ENCODE measurements at places on chromosomes 1 and 21.

GRCh38 chr1:99529002-99529401 lies 116.9 kb upstream of the PALMD start:
- DNase-seq, result no peak

DNA sequence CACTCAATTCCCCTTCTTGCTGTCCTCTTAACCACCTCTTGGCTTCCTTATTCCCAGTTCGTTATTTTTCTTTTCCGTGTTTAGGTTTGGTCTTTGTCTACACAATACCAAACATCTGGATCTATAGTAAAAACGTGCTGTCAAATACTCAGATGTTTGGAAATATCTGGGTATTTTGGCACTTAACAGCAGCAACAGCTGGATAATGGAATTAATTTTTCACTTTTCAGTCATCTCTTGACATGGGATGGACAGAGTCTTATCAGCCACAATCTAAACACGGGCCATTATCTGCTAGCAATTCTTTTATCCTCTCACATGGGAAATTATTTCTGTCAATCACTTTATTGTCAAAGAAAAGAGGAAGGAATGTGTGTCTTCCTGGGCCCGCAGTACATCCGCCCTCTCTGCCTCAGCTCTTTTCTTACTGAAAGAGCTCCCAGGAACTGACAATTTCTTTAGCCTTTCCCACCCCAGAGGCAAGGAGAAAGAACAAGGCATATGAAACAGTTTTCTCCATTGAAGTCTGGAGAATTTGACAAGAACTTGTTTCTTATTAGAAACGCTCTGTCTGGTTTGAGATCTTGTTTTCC lies 13.4 kb downstream of the NHLH2 start:
- DNase-seq, result no peak

DNA sequence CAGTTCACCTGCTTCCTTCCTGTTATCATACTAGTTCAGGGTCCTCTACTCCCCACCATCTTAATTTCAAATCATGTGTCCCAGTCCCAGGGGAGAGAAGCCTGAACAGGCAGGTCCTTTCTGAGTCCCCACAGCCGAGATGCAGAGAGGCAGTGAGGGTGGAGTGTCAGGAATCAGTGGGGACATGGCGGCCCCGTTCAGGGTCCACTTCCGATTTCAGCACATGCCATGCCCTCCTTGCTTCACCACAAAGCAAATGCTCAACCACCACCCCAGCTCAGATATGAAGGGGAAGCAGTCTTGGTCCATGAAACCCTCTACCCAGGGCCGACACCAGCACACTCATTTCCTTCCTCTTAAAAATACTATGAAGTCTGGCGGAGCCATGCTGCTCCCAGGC lies 5.2 kb upstream of the SEMA4A start:
- DNase-seq, result no peak

DNA sequence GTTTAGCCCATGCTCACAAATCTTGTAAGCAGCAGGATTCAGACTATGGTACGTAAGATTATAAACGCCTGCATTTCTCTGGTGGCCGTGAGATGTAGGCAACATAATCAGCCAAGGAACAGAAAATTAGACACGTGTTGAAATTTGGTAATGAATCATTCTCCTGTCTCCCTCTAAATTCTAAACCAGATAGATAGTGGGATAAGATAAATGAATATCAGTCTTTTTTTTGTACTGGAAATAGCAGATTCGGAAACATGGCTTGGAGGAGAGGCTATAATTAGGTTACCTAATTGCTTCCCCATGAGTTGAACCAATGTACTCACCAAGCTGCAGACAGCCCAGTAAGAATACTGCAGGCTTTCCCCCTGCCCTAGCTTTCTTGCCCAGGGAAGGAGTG lies 172.3 kb downstream of the TGFB2 start:
- no peak for DNase-seq

DNA sequence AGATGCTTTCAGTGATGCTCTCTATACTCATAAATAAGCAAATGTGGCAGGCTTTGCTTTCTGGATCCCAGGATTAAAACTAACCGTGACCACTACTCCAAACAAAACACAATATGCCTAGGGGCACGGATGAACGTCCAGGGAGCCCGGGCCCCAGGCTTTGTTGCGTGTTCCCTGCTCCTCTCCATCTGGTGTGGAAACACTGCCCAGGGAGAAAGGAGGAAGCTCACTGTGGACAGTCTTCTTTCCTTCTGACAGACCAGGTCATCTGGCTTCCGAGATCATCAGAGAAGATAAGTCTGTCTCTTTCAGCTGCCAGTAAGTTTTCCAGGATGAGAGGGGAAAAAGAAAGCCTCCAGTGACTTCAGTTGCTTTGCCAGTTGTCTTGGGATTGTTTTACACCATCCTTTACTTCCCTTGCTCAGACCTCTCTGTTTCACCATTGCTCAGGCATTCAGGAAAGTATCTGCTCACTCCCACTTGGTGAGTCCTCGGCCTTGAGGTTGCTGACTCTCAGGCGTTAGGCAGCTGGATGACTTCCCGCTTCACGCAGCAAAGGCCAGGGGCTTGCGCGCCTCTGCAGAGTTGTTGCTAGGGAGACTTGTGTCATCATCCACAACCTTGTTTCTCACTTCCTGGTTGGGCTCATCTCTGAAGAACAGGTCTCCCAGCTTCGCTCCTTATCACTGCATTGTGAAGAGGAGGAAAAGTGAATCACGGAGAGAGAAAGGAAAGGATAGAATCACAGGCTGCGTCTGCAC lies 20.6 kb upstream of the PGD start:
- DNase-seq, result no peak

DNA sequence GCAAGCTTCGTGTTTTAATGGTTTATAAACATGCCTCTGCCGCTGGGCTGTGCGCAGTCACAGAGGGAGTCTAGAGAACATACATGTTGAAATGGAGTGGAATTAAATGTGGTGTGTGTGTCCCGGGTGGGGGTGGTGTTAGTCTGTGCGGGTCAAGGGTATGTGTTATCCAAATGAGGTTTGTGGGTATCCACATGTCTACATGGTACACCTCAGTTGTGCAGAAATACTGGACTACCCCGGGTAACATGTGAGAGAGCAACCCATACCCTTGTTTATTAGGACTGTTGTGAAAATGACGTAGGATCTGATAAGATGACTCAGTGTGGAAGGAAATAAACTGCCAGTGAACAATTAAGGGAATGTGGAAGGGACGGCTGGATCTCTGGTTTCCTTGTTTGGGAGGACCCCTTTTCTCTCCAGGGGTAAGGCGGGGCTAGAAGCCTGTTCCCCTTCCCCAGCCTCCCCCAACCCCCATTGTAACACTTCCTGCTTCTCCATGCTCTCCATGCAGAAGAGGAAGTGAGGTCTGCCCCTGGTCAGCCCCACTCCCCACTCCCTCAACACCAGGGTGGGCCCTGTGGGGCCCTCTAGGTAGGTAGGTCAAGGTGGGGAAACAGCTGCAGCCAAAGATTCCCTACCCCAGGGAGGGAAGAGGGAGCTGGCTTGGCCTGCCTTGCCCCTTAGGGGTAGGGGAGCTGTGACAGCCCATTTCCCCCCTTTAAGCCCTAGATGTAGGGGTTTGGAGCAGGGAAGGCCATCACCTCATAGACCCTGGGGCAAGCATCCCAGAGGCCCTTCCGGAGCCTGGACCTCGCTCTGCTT lies 690 bp downstream of the EPS8L3 start:
- DNase-seq, result no peak

GRCh38 chr1:40362699-40363098 lies 10.8 kb upstream of the SMAP2 start:
- DNase-seq, result no peak

GRCh38 chr1:7341145-7341905 lies 429.8 kb upstream of the VAMP3 start:
- DNase-seq, result no peak

DNA sequence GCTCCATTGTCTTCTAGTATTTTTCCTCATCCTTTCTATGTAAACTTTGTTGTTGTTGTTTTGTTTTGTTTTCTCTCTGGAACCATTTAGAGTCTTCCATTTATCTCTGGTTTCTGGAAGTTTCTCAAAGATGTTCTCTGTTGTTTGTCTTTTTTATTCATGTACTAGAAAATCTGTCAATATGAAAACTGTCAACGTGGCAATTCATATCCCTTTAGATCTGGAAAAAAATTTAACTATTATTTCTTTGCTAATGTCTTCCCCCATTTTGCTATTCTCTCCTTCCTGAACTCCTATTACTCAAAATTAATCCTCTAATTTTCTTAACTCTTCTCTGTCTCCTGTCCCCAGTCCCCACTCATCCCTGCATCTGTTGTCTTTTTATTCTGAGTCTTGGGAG lies 55.9 kb upstream of the LRRN2 start:
- DNase-seq, result no peak

- DNase-seq, result no peak
Observed at GRCh38 chr1:36784147-36784859, 250.0 kb downstream of the GRIK3 start.
